ENCODE measurements at places on chromosomes 4 and X.
A peak's percentile ranks its signal among the peaks of the same experiment; 100 is the strongest.

GRCh38 chrX:48956728-48957414 lies 536 bp downstream of the OTUD5 start:
- no peak for DNase-seq

DNA sequence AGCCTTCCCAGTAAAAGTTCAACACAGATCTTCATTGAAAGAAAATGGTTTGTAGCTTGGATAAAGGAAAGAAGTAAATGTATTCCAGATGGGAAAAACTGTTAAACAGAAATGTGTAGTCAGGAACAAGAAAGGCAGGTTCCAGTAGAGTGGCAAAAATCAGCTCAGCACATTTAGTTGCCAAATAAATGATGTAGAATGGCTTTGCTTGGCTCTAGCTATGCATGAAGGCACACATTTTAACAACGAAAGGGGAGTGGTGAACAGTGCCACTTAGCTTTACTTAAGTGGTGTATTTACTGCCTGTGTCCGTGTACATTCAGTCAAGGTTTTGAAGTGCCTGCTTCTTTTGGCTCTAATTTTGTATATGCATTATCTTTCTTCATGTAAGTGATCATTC lies 644.5 kb upstream of the ATOH1 start:
- no peak for DNase-seq

DNA sequence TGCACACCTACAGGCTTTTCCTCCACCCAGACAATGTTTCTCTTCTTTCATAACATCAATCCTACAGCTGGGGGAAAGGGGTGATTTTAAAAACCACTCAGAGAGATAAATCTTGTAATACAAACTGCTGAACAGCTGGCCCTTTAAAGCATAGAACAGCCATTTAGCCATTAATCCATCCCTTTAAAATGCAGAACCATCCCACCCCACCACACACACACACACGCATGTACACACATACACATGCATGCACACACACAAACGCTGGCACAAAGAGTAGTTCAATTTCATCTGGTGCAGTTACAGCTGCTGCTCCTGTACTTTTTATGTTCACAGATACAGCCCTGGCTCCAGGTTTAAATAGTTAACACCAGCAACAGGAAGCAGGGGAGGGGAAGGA lies 426.1 kb downstream of the MID1IP1 start:
- DNase-seq, result no peak

DNA sequence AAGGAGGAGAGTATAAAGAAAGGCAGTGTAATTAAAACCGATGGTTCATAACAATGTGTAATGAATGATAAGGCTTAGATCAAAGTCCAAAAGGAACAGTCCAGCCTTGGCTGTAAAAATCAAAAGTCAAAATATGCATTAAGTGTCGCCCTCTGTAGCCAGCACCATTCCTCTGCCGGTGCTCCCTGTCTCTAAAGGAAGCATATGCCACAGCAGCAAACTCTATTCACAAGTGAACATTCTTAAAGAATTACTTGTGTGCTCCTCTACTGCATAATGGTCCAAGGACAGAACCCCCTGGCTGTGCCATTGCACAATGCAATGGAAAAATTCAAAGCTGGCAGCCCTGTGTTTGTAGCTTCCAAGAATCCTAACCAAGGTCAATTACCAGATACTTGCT lies 16.3 kb upstream of the MBNL3 start:
- no peak for DNase-seq

GRCh38 chr4:36244257-36245082 lies at the start of gene ARAP2:
Gene ARAP2, minus strand, starts transcription at chr4:36244514. Its CDS starts 15,028 bp downstream, at chr4:36229486.
- peak; percentile 68 for DNase-seq

GRCh38 chr4:109294006-109294405 lies 8.5 kb downstream of the COL25A1 start:
- DNase-seq, result peak; percentile 2

DNA sequence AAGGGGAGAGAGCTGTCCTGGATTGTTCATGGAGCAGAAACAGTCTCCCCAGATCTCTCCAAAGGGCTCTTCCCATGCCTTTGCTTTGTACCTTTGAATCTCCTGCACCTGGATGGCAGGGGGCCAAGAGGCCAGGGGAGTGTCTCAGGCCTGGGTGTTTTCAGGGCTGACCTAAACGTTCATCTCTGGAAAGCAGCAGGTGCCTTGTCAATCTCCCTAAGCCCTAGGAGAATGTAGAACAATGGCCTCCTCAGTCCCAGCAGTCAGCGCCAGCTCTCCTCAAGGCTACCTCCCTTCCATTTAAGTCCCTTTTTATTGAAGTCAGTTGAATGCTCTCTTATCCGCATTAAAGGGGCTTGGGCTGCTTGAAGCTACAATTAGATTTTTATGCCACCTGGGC lies 31.2 kb upstream of the NSUN7 start:
- no peak for DNase-seq

GRCh38 chrX:6813836-6814370 lies 279.0 kb upstream of the VCX3A start:
- DNase-seq, result no peak

DNA sequence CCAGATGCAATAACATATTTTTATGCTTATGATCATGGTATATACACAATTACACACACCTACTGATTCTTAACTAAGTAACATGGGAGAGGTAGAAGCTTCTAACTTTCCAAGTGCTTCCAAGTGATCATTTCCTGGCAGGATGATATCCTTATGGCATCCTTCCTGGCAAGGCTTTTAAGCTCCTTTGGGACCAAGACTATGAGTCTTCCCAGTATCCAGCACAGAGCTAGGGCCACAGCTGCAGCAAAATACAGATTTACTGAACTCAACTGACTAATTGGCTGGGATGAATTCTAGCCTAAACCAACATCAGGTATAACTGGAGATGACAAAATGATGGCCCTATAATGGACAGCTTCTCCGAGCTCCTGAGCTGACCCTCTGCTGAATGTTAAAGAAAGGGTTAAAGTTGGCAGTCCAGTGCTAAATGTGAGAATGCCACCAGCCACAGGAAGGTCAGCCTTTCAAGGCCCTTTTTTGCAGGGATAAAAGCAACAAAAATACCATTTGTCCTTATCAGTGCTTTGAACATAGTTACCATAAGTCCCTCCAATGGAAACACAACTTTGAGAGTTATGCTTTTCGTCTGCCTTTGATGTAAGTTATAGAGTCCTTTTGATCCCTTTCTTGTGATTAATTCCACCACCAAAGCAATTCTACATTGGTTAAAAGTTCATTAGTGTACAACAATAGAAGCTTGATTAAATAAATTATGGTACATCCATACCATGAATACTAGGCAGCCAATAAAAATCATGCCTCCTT lies 73.4 kb downstream of the MGST2 start:
- no peak for DNase-seq

- DNase-seq, result no peak
These were observed 1.1 kb downstream of the CFAP99 start for GRCh38 chr4:2419814-2420213.

DNA sequence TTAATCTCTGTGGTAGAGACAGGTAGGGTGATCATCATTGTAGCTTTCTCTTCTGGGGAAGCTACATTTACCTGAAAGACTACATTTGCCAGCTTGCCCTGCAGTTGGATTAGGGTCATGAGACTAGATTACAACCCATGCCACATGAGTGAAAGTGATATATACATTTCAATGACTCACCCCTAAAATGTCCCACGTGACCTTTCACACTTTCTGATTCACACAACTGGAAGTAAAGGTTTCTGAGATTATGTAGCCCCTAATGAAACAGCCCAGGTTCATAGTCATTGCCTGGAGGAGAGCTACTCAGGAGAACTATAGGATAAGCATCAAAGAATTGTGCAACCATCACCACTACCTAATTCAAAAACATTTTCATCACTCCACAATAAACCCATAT lies 17.8 kb downstream of the PDCL2 start:
- DNase-seq, result no peak

GRCh38 chrX:15567886-15568616 lies 32.7 kb downstream of the ACE2 start:
- peak; percentile 15 for DNase-seq

DNA sequence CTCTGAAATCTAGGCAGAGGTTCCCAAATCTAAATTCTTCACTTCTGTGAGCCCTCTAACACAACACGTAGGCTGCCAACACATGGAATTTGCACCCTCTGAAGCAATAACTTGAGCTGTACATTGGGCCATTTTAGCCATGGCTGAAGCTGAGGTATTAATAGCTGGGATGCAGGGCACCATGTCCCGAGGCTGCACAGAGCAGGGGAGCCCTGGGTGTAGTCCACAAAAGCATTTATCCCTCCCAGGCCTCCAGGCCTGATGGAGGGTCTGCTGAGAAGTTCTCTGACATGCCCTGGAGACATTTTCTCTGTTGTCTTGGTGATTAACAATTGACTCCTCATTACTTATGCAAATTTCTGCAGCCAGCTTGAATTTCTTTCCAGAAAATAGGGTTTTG lies 127.9 kb downstream of the PABPC4L start:
- no peak for DNase-seq

- DNase-seq, result no peak
These were observed 76.1 kb upstream of the LIMCH1 start for GRCh38 chr4:41461780-41462307.

GRCh38 chrX:29376584-29376983 lies 789.3 kb downstream of the IL1RAPL1 start:
- DNase-seq, result no peak

- DNase-seq, result no peak
These were observed 22.8 kb upstream of the HADH start for GRCh38 chr4:107966903-107967302.

GRCh38 chr4:78596111-78596742 lies 44.7 kb downstream of the ANXA3 start:
- DNase-seq, result no peak

DNA sequence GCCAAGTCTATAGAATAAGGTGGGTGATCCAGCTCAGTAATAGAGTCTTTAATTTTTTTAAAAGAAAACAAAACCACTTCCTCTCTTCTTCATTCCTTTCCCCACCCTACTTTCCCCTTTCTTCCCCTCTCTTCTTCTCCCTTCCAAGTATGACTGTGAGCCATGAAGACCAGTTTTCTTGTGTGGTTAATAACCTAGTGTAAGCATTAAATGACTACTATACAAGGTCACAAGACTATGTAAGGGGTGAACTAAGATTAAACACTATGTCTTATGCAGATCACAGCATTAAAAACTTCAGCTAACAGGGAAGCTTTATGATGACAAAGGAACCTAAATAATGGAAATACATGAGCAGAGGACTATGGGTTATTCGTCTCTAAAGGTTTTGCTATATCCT lies 135.4 kb downstream of the GUCY2F start:
- DNase-seq, result no peak

DNA sequence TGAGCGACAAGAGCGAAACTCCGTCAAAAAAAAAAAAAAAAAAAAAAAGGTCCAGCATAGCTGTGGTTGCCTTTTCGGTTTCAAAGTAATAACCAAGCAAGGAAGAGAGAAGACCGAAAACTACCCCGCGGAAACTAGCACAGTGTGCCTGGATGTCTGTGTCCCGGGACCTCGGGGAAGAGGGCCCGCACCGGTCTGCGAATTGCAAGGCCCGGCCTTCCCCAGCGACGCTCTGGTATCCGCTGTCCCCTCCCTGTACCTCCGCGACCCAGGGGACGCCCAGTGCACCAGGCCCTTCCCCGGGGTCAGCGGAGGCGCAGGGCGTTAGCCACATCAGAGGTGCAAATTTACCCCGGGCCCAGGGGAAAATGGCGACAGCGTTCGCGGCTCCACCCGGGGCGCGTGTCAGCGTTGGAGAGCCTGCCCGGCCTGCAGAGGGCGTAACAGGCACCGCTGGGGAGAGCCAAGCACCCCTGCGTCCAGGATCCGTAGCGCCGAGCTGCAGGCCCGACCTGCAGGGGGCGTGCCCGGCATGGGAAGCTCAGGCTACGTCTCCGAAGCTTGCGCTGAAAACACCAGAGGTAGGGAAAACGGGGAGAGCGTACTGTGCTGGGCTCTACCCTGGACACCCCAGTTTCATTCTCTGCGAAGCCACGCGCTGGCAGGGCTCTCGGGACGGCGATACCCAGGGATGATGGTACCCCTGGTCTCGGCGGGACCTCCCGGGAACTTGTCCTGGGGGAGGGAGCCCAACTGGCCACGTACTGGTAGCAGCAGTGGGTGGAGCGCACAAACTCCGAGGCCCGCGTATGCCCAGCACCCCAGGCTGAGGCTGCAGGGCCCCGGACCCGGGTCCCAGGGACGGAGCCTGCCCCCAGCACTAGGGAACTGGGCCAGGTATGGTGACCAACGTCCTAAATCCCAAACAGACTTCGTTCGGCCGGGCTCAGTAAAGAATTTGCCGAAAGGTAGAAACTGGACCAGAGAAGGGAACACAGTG lies 16.2 kb downstream of the NKX6-1 start:
- no peak for DNase-seq

GRCh38 chrX:13829983-13830382 lies 13.1 kb upstream of the GPM6B start:
- no peak for DNase-seq

GRCh38 chrX:112840382-112841113 lies at the start of gene AMOT:
Gene AMOT, minus strand, starts transcription at chrX:112840831. Its CDS starts 17,705 bp downstream, at chrX:112823126.
- DNase-seq, result peak; percentile 63

DNA sequence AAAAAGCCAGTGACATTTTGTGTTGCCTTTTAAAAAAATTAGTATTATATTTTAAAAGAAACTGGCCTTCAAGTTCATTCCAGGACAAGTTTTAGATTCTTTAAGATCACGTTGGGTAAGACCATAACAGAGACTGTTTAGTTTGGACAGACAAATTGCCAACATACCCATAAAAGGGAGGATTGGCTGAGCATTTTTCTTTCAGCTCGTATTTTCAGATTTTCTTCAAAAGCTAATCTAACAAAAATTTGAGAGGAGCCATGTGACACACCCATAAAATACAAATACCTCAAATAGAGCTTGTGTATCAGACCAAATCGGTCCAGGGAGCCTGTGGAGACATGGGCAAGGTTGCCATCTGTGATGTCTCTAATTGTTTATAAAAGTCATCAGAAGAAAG lies 74.6 kb upstream of the C1QTNF7 start:
- DNase-seq, result no peak

GRCh38 chrX:24396931-24397279 lies 36.5 kb downstream of the SUPT20HL1 start:
- no peak for DNase-seq

DNA sequence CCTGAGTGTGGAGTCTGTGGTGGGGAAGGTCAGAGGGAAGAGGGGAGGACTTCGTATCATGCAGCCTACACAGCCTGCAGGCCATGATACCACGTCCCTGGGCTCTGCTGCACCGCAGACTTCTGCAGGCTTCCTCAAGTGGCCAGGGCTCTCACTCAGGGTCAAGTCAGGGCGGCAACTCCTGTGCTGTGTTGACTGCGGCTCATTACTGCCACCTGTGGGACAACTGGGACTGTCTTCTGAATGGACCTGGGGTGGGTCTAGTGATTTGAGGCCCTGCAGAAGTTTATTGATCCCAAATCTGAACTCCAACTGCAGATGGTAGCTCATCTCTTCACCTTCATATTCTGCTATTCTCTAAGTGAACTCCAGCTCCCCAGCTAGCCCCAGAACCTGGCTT lies 167.1 kb downstream of the NSUN7 start:
- no peak for DNase-seq

- no peak for DNase-seq
These were observed 157.1 kb downstream of the AMELX start for GRCh38 chrX:11450354-11450753.

- no peak for DNase-seq
These were observed 151.0 kb downstream of the C4orf33 start for GRCh38 chr4:129246910-129247461.

Measured in SW480 (cell line).